ENCODE measurements at places on chromosomes 7 and 10.

DNA sequence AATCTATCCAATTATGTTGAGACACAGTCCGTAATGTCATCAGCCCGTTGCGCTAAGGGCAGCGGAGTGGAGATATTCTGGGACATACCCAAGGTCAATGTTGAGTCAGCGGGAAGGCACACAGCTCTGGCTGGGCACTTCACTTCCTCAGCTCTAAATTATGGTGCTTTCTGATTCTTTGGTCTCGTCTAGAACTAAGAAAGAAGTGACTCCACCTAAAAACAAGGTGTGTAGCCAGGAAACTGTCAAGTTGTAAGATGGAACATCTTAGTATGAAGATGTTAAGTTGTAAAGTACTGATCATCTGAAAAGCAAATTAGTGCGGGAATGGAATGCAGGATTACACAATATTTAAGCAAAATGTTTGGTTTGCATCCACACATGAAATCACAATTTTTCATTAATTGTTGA, 43.1 kb downstream of the BAIAP2L1 start:
- no peak for DNase-seq

DNA sequence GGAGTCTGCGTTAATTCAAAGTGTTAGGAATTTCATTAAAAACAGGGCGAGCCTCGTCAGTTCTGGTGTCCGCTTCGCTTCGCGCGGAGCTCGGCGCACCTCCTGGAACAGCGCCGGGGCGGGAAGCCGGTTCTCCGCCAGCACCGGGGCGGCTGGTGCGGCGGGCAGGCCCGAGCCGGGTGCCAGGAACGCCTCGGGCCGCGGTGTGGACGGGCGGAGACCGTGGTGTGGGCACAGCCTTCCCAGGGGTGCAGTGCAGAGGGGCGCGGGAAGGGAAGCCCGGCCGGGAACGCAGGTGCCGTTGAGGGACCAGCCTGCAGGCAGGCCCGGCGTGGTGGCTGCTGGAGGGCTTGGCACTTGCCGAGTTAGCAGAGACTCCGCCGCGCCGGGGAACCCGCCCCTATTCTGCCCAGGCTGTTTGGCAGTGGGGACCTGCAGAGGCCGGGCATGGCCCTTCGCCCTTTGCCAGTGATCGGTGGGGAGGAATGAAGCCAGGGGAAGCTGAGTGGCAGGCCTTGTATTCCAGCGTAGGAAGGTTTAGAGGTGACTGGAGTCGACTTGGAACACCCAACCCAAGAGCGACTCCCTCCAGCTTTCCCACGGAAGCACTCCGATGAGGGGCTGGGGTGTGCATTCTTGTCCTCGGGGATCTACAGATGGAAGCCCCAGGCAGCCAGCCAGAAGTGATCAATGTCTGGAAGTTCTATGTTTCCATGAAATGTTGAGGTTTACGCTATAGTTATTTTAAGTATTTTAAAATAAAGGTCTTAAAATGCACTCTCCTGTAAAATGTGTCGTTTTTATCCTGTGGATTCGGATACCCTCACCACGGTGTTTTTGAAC, 945 bp upstream of the RHEB start:
- DNase-seq: peak; percentile 30

- no peak for DNase-seq
Measured at GRCh38 chr7:45225948-45226335, 68.4 kb downstream of the RAMP3 start.

DNA sequence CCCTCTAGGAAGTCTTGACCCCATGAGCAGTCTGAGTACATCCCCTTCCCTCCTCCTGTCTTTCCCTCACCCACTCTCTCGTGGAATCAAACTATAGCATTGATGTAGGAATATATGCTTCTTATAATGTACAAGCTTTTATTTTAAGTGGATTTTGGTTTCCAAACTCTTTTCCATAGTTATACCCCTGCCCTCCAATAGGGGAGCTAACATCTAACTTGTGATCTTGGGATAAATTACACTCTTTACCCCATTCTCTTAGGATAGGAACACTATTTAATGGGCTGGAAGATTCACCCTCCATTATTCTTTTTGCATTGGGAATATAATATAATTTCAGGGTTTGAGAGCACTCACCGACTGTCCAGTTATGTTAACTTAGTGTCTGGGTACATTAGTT, 465.9 kb downstream of the GATA3 start:
- DNase-seq: no peak

- DNase-seq: no peak
Measured at GRCh38 chr7:1650363-1651030, 19.6 kb upstream of the ELFN1 start.

GRCh38 chr7:26593896-26594295, 270.5 kb downstream of the SKAP2 start:
- DNase-seq: no peak

GRCh38 chr7:47697543-47697942, 115.6 kb upstream of the TNS3 start:
- DNase-seq: no peak

DNA sequence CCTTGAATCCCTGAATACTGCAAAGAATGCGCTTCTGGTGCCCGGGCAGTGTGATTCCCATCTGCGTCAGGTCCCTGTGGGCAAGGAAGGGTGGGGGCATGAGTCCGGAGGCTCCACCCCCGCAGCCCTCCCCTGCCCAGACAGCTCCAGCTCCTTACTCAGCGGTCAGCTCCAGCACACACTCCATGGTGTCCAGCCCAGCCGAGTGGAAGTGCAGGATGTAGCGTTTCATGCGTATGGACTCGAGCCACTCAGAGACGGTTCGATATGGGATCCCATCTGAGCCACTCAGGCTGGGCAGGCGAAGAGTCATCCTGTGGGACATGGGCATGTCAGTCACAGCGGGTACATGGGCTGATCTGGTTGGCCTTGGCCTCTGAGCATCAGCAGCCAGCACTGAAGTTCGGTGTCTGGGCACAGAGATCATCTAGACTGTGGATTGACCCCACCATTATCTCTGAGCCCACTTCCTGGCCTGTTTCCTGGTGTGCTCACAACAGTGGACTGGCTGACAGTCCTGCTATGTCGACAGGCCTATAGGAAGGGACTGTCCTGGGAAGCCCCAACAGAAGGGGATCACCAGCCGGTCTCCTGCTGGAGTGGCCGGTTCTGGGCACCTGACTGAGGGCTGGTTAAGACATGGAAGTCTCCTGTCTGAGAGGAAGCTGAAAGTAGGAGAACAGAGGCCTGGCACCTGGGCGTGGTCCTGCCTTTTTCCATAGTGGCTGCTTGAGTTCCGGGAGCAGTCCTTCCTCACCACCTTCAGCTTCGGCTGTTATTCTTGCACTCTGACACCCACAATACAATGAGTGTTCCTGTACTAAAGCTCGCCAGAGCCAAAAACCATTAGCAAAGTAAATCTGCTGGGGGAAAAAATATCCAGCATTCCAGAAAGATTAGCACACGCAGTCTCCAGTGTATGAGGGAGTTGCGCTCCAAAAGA, 10.6 kb downstream of the ZYX start:
- no peak for DNase-seq

GRCh38 chr10:98676895-98677294, 230.2 kb upstream of the HPS1 start:
- DNase-seq: no peak

- no peak for DNase-seq
Measured at GRCh38 chr7:37083311-37084096, 359.2 kb upstream of the AOAH start.

GRCh38 chr7:104963991-104964385, 50.0 kb upstream of the KMT2E start:
- no peak for DNase-seq
